ENCODE measurements at places on chromosomes 7 and 10.

DNA sequence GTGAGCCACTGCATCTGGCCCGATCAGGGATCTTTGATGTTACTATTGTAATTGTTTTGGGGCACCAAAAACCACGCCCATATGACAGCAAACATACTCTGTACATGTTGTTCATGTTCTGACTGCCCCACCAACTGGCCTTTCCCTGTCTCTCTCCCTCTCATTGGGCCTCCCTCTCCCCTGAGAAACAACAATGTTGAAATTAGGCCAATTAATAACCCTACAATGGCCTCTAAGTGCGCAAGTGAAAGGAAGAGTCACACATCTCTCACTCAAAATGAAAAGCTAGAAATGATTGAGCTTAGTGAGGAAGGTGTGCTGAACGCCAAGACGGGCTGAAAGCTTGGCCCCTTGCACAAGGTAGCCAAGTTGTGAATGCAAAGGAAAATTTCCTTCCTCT lies 50.3 kb upstream of the SDK1 start:
- H3K4me3 ChIP-seq, result no peak overlapping the region
- no peaks in the 10 kb centered on the region for H3K4me1 ChIP-seq
- DNase-seq, result no peak
- no peaks in the 10 kb centered on the region for H3K27me3 ChIP-seq

GRCh38 chr7:150978126-150978789 lies at the start of gene KCNH2:
TSS of gene KCNH2 (minus strand) at chr7:150978321. CDS start at chr7:150977913, 408 bp downstream.
- H3K36me3 ChIP-seq, result no peaks in the 10 kb centered on the region
- H3K27ac ChIP-seq, result no peak within 1 kb of the TSS
- DNase-seq, result peak; percentile 83

GRCh38 chr7:114414156-114415063 lies at the start of gene FOXP2:
TSS of gene FOXP2 (plus strand) at chr7:114414815. CDS start at chr7:114426512, 11,697 bp downstream.
- no peaks in the 10 kb centered on the region for H3K36me3 ChIP-seq
- DNase-seq, result no peak
- H3K4me1 ChIP-seq, result no peaks in the 10 kb centered on the region
- no peak within 1 kb of the TSS for H3K4me3 ChIP-seq
- H3K27me3 ChIP-seq, result peaks cover 82% of the 10 kb centered on the region
- H3K27ac ChIP-seq, result no peak within 1 kb of the TSS

DNA sequence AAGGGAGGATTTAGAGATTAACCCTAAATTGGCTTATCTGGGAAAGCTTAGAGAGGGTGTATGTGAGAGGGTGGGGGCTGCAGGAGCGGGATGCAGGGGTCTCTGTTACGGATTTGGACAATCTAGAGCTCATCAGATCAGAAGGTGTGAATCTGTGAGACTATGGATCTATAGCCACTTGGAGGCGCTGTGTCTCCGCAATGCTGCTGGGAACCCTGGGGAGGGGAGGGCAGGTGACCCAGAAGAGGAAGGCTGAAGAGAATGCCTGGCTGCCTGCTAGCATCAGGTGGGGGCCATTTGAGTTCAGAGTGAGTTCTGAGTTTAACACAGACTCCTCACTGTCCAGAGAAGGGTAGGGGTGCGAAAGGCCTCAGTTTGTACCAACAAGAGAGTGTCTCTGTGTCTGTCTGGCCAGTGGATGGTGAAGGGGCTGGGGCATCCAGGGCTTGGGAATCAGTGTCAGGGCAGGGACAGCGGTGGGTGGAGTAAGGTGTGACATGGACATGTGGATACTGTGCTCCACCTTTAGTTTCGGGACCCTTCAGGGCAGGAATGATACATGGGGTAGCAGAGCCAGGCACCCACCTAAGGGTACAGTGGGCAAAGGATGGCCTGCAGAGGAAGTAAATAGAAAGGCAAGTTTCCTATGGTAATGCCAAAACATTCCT lies 187.3 kb upstream of the PRSS58 start:
- peaks cover 6% of the 10 kb centered on the region for H3K4me1 ChIP-seq
- no peaks in the 10 kb centered on the region for H3K36me3 ChIP-seq
- H3K4me3 ChIP-seq, result no peak overlapping the region
- DNase-seq, result peak; percentile 13

GRCh38 chr10:70765794-70766594 lies 19.2 kb downstream of the TBATA start:
- no peaks in the 10 kb centered on the region for H3K36me3 ChIP-seq
- no peak for DNase-seq
- H3K27me3 ChIP-seq, result no peaks in the 10 kb centered on the region
- H3K4me3 ChIP-seq, result no peak overlapping the region
- H3K27ac ChIP-seq, result no peak overlapping the region
- H3K4me1 ChIP-seq, result no peaks in the 10 kb centered on the region

GRCh38 chr7:8152489-8153192 lies 109.3 kb downstream of the ICA1 start:
- H3K4me3 ChIP-seq, result no peak overlapping the region
- no peaks in the 10 kb centered on the region for H3K27me3 ChIP-seq
- no peak for DNase-seq
- H3K36me3 ChIP-seq, result no peaks in the 10 kb centered on the region

- H3K4me3 ChIP-seq, result no peak overlapping the region
- no peak for DNase-seq
- no peak overlapping the region for H3K27ac ChIP-seq
- peaks cover 6% of the 10 kb centered on the region for H3K4me1 ChIP-seq
- H3K36me3 ChIP-seq, result no peaks in the 10 kb centered on the region
- H3K27me3 ChIP-seq, result no peaks in the 10 kb centered on the region
These were observed 111.3 kb upstream of the ASAH2 start for GRCh38 chr10:50362547-50363125.

DNA sequence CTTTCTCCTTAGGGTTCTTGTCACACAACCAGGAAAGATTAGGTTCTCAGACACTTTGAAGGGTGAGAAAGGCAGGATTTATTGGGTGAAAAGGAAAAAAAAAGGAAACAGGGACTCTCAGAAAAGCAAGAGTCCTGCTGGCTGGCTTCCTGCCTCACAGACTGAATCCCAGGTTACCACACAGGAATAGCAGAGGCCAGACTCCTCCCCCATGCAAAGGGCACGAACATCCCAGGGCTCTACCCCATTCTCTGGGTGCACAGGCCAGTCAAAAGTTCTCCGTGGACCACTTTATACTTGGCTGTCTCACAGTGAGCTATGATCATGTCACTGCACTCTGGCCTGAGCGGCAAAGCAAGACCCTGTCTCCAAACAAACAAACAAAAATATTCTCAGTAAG lies 42.6 kb downstream of the HOXA1 start:
- no peak for DNase-seq
- no peaks in the 10 kb centered on the region for H3K27me3 ChIP-seq
- H3K36me3 ChIP-seq, result no peaks in the 10 kb centered on the region
- H3K27ac ChIP-seq, result no peak overlapping the region

GRCh38 chr10:5094265-5095205 lies at the start of gene AKR1C3:
TSS of gene AKR1C3 (plus strand) at chr10:5094414. CDS start at chr10:5094445, 31 bp downstream.
- H3K4me3 ChIP-seq, result peak within 1 kb of the TSS; percentile 63
- H3K27ac ChIP-seq, result peak within 1 kb of the TSS; percentile 83
- peaks cover 37% of the 10 kb centered on the region for H3K36me3 ChIP-seq
- H3K4me1 ChIP-seq, result peaks cover 4% of the 10 kb centered on the region
- DNase-seq, result peak; percentile 89
- no peaks in the 10 kb centered on the region for H3K27me3 ChIP-seq

DNA sequence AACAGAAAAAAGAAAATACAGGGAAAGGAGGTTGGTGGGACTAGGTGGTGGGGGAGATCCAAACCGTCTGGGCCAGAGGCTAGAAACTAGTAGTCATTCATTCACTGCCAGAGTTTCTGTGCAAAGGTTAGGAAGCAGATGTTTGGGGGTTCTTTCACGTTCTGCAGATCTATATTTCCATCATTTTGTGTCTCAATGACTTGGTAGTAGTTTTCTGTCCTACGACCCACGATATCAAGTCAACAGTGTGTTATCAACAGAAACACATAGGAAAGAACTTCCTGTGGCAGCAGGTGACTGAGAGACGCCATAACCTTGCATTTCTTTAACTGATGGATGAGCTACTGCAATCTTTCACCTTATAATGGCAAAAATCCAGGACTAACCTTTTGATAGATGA lies 1.8 kb downstream of the CEP55 start:
- peaks cover 21% of the 10 kb centered on the region for H3K36me3 ChIP-seq
- peak overlapping the region; percentile 76 for H3K4me3 ChIP-seq
- peak overlapping the region; percentile 32 for H3K27ac ChIP-seq

GRCh38 chr7:17304926-17305325 lies 6.5 kb downstream of the AHR start:
- no peak overlapping the region for H3K4me3 ChIP-seq
- DNase-seq, result peak; percentile 88
- H3K4me1 ChIP-seq, result peaks cover 34% of the 10 kb centered on the region
- H3K36me3 ChIP-seq, result no peaks in the 10 kb centered on the region
